NCI-H1436 treated with DMSO at 0.1 percent for 48 hours (cell line): ENCODE measurements at places on chromosomes 11 and 22.

- DNase-seq, result no peak
These were observed 192.9 kb downstream of the INSC start for GRCh38 chr11:15307619-15308024.

GRCh38 chr11:46982797-46983452 lies 46.4 kb downstream of the CSTPP1 start:
- no peak for DNase-seq

GRCh38 chr11:64667154-64667745 lies 55.7 kb downstream of the NRXN2 start:
- no peak for DNase-seq

DNA sequence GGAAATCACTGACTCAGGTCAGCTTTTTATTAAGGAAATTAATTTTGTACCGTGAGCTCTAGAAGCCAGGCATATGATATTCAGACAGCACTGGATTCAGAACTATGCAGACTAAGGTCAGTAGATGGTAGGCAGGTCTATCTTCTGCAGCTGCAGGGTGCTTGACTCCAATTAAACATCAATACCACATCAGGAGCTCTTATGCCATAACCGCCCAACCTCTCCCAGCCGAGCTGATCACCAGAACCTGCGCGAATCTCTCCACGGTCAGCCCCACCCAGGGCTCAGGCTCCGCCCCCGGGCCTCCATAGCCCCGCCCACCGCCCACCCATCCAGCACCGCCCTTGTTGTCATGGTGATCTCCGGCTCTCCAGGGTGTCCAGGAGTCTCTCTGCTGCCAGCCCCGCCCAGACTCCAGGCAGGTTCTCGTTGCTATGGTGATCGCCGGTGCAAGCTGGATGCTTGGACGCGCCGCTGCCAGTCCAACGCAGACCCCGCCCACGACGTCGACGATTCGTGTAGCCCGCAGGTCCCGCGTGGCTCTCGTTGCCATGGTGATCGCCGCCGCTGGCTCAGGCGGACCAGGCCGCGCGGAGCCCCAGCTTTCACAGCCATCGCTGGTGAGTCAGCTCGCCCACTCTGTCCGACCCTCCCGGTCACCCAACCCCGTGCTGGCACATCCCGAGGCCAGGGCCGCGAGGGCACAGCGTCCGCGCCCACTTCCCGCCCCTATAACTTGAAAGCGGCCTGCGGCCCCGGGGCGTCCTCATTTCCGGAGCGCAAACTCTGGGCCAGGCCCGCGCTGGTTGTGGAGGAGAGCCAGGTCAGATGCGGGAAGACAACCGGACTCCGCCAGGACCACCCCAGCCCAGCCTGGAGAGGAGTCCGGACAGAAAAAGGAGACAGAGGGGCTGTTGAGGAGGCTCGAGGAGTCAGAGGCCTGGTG lies at the start of gene RAB36:
RAB36 (plus strand) TSS at position 546 of the 946 bp plus-strand sequence. CDS start 1,140 bp downstream, outside the sequence.
- DNase-seq, result peak; percentile 97

DNA sequence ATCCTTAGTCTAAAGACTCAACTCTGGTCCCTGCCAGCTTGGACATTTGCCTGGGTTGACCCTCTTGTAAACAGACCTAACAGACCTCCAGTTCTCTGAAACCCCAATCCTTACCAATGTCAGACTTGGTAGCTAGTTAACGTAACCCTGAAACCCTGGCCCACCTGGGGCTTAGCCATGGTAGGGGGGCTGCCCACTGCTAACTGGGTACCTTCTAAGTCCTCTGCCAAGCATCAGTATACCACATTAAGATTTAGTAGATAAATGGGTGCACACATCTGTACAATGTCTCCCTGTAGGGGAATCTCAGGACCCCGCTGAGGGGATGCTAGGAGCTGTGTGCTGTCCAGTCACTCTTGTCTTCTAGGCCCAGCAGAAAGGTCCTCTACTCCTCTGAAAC lies 29.9 kb upstream of the TH start:
- no peak for DNase-seq

- no peak for DNase-seq
These were observed 189.7 kb downstream of the MIAT start for GRCh38 chr22:26847046-26847445.

GRCh38 chr22:26484360-26484706 lies 656 bp downstream of the SRRD start:
- DNase-seq, result no peak

- no peak for DNase-seq
These were observed 124.3 kb downstream of the DBX1 start for GRCh38 chr11:20035701-20036601.

DNA sequence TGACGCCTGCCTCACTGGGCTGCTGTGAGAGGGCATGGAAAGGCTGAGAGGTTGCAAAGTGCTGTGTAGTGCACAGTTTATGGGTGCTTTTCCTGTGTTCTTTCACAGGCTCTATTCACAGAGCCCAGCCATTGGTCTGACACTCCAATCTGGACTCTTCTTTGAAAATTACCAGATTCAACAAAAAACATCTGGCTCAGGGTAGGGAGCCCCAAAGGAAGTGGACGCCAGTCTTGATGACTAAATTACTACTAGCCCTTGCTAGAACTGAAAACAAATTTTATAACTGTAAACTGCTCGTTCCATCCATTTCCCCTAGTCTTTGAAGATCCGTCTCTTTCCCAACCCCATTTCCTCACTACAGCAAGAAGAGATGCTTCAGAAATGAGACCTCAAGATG lies 178.6 kb downstream of the TENM4 start:
- DNase-seq, result no peak
